Activated CD8-positive, alpha-beta memory T cell treated with anti-CD3 and anti-CD28 coated beads for 24 hours (primary cell): ENCODE measurements at places on chromosomes 2 and 18.

GRCh38 chr18:43682196-43682595 lies 404.9 kb upstream of the SYT4 start:
- DNase-seq: no peak

DNA sequence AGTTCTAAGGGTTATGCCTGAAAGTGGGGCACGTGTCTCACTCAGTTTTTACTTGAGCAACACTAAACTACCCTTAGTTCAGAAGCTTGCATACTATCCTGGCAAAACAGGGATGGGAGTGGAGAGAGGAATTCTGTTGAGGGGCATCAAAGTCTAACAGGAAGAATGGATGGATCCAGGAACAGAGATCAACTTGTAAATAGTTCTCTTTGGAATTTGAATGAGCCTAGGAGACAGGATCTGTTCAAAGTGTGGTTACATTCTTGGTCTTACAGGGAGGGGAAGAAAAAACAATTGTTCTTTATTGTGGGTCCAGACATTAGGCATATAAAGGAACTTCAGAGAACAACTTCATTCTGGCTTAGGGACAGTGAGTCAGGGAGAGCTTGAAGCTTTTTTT lies 560.2 kb downstream of the CNTNAP5 start:
- no peak for DNase-seq

GRCh38 chr2:129456691-129457090 lies 522.8 kb upstream of the RAB6C start:
- DNase-seq: no peak

- no peak for DNase-seq
Measured at GRCh38 chr18:23992089-23992940, 22.2 kb upstream of the TTC39C start.

DNA sequence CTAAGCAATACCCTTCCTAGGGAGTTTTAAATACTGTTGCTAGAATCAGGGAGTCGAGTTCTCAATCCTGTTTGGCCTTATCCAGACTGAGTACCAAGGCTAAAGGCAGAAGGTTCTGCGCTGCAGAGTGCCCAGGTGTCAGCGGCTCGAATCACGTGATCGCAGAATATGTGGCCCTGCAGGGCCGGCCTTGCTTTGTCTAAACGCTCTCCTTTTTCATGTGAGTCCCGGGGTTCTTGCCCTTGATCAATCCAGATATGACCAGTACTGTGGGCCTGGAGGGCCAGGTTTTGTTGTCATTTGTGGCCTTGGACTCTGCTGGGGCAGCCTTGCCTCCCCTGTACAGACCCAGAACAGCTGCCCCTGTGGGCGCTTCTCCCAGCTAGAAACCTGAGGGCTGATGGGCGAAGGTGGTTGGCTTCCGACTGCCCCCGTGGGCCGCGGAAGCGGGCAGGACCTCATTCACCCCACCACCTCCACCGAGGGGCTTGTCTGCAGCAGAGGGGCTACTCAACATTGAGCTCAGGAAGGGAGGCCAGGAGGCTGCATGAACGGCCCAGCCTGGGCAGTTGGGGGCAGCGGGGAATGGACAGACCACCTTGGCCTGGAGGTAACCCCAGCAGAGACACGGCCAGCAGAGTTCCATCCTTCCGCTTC lies 225.0 kb downstream of the ALPK2 start:
- DNase-seq: no peak

DNA sequence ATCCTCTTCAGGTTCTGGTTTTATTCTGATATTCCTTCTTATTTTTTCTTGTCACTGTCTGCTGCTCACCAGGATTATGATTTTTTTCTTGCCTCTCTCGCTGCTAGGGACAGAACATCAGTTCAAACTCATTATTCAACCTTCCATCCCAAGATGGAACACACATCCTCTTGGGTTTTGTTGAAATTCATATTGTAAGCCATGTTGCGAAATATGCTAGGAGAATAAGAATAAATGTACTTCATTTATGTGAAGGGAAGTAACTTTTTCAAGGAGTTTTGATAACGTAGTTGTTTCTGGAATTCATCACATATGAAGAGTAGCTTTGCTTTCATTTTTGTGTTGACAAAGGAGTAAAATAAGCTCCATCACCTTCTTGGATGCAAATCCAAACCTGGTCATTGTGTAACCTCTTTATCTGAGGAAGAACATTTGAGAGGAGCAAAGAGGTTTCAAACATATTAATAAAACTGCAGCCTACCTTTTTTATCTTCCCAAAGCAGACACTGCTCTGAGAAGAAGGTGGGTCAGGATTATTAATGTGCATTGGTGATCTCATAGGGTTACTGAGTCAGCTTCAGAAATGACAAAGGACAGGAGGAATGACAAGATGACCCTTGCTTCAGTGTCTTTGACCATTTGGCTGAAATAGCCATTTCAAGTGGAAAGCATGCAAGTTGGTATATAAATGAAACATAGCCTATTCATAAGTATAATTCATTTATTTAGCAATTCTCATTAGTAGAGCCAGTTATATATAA lies 280.0 kb downstream of the GULP1 start:
- DNase-seq: no peak

DNA sequence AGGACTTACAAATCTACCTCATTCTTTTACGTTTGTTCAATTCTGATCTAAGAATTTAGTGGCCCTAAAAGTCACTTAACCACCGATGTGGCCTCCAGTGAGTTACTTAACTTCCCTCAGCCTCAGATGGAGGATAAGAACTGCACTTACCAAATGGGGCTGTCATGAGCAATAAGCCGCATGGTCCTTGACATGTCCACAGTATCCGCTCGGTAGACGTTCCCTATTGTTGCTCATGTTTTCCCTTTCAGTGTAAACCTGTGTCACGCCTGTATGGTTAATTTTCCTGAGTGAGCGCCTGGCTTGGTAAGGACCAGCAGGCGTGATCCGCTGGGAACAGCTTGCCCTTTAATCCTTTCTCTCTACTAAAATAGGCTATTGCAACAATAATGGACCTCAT lies 20.3 kb downstream of the SEC11C start:
- DNase-seq: no peak
